NCI-H146 (cell line): ENCODE measurements at places on chromosomes 2 and 18.

DNA sequence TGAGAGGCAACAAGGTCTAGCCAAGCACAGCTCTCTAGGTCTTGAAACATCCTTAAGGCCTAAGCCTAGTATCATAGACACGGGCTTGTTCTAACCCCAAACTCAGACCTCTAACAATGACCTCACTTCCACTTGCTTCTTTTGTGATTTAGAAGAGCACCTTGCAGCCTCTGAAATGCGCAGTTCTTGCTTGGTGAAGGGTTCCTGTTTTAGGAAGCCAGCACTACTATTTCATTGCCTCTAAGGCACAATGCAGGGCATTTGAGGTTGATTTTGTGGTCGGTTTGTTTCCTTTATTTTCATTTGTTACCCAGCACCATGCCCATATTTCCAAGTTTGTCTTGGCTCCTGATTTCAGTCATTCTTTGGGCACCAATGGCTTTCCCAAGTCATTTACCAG, 117.0 kb upstream of the CYP1B1 start:
- DNase-seq, result no peak

DNA sequence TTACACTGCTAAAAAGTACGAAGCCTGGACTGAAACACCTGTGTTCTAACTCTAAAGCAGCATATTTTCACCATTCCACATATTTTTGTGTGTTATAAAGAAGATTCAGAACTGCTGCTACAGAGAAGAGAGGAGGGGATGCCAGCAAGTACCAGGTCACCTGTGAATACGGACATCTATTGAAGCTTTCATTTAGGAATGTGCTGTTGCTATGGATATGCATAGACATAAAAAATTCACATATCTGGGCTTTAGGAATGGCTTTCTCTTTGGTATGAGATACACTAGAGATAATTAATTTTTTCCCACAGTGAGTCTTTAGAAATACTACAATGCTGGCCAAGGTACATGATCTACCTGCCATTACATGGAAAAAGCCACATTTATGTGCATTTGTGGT, 238.5 kb downstream of the WDR7 start:
- no peak for DNase-seq

GRCh38 chr18:2935438-2936192, 77.3 kb downstream of the LPIN2 start:
- DNase-seq, result no peak

GRCh38 chr2:218252509-218253231, 8.1 kb upstream of the GPBAR1 start:
- DNase-seq, result no peak

DNA sequence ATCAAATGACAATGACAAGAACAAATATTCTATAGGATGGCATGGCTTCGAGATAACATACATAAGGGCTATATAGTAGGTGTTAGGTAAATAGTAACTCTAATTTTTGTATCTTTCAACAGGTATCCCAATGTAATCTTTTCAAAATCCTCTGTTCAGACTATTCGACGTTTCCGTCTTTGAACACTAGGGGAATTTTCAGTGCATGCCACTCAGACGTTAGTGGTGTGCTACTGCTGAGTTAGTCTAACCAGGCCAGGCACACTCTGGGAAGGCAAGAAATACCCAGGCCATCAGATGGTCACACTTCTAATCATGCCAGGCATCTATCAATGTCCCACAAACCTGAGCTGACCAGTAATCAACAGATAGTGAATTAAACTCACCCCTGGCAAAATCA, 14.6 kb upstream of the CREG2 start:
- no peak for DNase-seq

DNA sequence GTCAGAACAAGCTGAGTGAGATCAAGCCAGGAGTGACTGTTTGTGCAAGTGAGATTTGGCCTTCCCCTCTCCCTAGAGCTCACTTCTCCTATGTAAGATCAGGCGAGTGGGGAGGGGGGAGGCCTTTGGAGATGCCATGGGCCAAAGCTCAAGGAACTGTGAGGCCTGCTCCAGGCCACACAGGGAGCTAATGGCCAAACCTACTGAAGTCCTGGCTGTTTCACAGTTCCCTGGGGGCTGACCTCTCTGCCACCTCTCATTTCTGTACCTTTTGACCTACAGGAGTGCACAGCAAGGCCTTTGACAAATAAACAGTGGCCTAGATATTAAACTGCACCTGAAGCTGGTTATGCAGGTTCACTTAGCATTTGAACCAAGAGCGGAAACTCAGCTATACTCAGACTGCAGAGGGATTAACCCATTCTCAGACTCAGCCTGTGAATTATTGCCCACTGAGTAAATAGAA, 235.0 kb upstream of the NT5C1B start:
- no peak for DNase-seq

GRCh38 chr2:63814114-63814513, 27.6 kb upstream of the UGP2 start:
- no peak for DNase-seq

- no peak for DNase-seq
Measured at GRCh38 chr2:24046599-24046929, 627 bp downstream of the WDCP start.

GRCh38 chr2:21301871-21302455, 178.2 kb downstream of the TDRD15 start:
- DNase-seq, result no peak

DNA sequence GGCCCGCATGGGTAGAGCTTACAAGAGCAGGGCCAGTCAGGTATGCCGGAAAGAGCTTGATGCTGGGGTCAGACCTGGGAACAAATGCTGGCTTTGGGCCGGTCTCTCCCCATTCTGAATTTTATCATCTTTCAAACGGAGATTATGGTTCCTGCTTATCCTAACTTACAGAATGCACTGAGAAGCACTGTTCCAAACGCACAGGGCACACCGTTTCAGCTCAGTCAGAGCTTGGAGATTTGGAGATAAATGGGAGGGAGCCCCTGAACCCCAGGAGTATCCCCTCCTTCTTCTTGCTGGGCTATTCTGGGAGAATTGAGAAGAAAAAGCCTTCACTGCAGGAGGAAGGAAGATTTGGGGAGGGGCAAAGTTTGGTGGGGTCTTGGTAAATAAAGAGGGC, 169.4 kb downstream of the DDX1 start:
- no peak for DNase-seq
